MV-4-11 (cell line): ENCODE measurements at places on chromosomes 13 and 19.

- no peak for DNase-seq
Observed at GRCh38 chr19:50818859-50819472, 4.6 kb downstream of the KLK1 start.

GRCh38 chr13:107716241-107716640 lies 499.1 kb downstream of the LIG4 start:
- DNase-seq: no peak

GRCh38 chr13:29049524-29049923 lies 229.4 kb downstream of the MTUS2 start:
- no peak for DNase-seq

- DNase-seq: no peak
Observed at GRCh38 chr13:26021516-26021915, 30.3 kb downstream of the SHISA2 start.

DNA sequence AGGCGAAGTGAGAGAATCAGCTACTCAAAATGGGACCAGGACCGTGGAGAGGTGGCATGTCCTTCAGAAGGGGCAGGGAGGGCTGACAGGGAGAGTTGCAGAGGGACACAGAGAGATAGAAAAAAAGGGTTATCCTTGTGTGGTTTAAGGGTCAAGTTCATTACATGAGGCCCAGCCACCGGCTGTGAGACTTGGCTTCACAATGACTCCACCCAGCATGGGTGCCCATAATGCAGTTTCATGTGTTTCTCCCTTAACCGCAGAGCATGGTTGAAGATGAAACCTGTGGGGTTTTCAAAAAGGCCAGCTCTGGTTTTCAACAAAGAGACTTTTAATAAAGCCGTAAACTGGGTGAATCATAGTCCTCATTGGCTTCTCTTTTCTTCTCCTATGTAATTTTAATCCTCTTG lies 164.6 kb downstream of the KLF5 start:
- DNase-seq: peak; percentile 93

- DNase-seq: no peak
Observed at GRCh38 chr13:83048419-83048818, 833.9 kb downstream of the SLITRK1 start.

GRCh38 chr19:4284176-4284958 lies 5.3 kb downstream of the SHD start:
- DNase-seq: no peak

DNA sequence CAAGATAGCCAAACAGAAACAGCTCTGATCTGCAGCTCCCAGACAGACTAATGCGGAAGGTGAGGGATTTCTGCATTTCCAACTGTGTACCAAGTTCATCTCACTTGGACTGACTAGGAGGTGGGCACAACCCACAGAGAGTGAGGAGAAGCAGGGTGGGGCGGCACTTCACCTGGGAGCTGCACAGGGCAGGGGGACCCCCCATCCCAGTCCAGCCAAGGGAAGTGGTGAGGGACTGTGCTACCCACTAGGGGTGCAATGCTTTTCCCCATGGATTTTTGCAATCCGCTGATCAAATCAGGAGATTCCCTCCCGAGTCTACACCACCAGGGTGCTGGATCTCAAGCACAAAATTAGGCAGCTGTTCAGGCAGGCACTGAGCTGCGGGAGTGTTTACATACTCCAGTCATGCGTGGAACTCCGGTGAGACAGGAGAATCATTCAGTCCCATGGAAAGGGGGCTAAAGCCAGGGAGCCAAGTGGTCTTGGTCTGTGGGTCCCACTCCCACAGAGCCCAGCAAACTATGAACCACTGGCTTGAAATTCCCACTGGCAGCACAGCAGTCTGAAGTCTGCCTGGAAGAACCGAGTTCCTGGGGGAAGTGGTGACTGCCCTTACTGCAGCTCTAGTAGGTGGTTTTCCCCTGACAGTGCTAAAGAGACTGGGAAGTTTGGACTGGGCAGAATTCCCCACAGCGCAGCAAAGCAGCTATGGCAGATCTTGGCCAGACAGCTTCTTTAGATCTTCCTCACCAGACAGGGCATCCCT lies 85.1 kb upstream of the UFM1 start:
- no peak for DNase-seq

- no peak for DNase-seq
Observed at GRCh38 chr13:108707584-108707983, 78.2 kb downstream of the MYO16 start.

DNA sequence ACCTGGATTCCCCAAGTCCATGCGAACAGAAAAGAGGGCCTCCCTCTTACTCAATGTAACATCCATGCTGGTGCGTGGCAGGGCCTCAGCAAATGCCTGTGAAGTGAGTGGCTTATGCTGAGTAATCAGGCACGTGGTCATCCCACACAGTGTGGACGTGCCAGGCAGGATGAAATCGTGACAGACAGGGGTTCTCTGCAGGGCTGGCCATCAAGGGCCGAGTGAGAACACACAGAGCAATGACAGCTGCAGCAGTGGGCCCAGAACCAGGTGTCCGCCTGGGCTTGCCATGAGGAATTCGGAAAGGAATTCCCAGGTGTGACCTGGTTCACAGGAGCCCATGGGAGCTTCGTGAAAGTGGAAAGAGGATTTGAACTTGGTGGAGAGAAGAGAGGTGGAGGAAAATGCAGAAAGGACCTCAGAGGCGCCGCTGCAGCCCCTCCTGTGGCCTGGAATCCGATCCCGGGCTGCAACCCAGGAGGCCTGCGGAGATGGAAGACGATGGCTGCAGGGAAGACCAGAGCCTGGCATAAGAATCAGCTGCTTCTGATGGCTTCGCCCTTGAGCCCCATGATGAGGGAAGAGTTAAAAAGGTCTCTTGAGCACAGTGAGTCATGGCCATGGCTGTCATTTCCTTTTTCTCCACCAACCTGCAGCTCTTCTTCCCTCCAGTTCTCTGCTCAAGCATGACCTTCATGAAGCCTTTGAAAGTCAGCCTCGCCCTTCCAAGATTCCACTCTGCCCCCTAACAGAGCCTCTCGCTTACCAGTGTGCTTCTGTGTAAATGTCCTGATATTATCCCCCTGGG lies 34.6 kb upstream of the SOX1 start:
- DNase-seq: no peak

DNA sequence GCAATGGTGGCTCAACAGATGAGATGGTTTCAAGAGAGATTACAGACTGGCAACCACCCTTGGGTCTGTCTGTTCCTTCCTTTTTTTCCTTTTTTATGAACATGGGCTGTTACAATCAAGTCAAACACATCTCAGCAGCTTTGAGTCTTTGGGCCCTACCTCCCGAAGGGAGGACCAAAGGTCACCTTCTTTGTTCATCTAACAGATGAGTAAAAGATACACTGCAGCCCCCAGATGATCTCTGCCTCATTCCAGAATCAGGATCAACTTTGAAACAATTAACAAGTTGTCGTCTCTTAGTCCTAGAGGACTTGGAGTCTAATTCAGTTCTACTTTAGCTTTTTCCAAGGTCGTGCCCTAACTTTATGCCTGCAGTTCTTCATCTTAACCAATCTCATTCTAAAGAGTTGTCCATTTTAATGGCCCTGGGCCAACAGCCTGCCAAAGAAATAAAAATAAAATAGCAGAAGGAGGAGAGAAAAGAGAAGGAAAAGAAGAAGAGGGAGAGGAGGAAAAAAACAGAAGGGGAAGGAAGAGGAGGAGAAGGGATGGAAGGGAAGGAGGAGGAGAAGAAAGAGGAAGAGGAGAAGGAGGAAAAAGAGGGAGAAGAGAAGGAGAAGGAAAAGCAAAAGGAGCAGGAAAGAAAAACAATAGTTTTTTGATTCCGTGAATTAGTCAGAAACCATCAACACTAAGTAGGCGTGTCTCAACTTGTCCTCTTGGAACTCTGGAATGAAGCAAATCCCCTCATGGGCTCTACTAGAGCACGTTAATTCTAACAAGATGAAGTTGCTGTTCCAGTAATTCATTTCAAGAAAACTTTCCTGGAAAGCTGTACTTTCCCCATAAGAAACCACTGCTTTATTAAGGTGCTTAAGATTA lies 281.2 kb downstream of the FOXO1 start:
- no peak for DNase-seq

DNA sequence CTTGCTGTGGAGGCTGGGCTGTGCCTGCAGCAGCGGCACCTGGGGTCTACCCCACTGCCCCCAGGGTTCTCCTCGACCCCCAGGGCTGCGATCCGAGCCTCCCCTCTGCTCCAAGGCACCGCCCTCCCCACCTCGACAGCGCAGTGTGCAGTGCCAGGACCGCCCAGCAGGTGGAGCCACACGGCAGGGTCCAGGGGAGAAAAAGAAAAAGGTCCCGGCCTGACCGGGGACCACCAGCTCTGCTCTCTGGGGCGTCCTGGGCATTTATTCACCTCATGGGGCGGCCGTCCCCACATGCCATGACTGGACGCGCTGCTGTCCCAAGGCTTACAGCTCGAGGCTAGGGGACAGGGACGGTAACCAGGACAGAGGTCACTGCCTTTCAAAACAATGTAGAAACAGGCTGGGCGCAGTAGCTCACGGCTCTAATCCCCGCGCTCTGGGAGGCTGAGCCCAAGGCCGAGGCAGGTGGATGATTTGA lies 10.6 kb downstream of the REXO1 start:
- no peak for DNase-seq

GRCh38 chr19:43707158-43707712 lies 8.6 kb upstream of the IRGC start:
- no peak for DNase-seq

DNA sequence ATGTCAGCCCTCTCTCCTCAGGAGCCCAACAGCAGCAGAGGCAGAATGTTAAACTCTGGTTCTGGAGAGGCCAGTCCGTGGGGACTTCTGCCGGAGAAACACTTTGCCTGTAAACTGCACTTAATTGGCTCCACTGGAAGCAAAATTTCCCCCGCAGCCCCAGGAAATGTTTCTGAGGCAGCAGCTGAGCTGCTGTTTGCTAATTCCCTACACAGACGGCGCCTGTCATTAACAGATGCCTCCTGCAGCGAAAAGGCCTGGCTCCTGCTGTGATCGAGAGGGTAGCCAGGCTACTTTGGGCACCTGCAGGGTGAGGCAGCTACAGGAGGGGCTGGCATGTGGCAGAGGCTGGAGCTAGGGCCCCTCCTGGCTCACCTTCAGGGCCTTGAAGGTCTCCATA lies 5.2 kb upstream of the TM6SF2 start:
- DNase-seq: no peak

- DNase-seq: no peak
Observed at GRCh38 chr13:45674908-45675307, 27.2 kb upstream of the CBY2 start.

- peak; percentile 35 for DNase-seq
Observed at GRCh38 chr13:98504371-98504963, 72.4 kb downstream of the STK24 start.

GRCh38 chr19:48600679-48601417 lies 5.7 kb upstream of the SPACA4 start:
- no peak for DNase-seq

- DNase-seq: no peak
Observed at GRCh38 chr13:109483284-109483683, 303.1 kb downstream of the IRS2 start.

DNA sequence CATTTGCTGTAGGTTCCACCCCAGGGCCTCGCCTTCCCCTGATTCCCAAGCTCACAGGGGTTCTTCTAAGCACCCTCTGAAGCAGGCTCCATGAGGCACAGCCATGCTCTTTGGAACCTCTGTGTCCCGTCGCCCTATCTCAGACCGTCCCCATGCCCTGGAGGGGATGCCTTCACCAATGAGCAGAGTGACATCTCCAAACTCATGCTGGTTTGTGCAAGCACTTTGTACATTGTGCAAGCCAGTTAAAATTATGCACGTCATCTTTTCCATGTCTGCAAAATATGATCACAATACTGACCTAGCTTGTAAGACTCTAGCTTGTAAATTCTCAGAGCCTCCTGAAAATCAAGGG lies 46.5 kb upstream of the RAP2A start:
- peak; percentile 78 for DNase-seq

DNA sequence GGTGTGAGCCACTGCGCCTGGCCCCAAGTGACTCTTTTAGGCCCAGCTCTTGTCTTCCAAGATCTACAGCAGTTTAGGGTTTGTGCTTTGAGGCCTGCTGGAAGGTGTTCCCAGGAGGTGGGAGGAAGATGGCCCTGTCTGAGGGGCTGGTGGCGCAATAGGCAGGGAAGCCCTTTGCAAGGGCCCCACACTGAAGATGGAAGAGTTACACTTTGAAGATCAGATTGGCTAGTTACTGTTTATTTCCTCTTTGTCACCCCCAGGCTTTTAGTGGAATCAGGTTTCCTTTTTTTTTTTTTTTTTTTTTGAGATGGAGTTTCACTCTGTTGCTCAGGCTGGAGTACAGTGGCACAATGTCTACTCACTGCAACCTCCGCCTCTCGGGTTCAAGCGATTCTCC lies 1.9 kb upstream of the RABAC1 start:
- DNase-seq: peak; percentile 82

DNA sequence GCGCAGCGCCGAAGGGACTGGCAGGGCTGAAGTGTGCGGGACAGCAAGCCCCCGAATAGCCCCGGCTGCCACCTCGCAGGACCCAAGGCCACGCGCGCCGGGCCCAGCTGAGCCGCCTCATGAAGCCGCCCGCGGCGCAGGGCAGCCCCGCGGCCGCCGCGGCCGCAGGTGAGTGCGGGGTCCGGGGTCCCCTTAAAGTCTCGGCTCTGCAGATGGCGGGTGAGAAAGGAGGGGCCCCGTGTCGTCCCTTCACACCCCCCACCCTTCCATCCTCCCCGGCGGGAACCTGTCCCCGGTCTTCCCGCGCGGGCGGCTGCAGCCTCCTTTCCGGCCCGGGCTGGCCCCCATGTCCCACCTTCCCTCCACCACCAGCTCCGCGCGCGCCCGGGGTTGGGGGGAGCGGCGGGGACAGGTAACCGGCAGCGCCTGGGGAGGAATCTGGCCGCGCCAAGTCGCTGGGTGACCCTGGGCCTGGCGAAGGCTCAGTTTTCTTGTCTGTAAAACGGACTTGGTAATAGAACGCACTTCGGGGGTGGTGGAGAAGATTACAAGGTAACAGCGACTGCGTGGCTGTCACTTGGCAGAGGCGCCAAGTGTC lies 338 bp downstream of the RGCC start:
- DNase-seq: no peak

GRCh38 chr13:96746886-96747285 lies 247.4 kb downstream of the OXGR1 start:
- no peak for DNase-seq

GRCh38 chr19:29866011-29866410 lies 54.2 kb downstream of the CCNE1 start:
- DNase-seq: no peak

DNA sequence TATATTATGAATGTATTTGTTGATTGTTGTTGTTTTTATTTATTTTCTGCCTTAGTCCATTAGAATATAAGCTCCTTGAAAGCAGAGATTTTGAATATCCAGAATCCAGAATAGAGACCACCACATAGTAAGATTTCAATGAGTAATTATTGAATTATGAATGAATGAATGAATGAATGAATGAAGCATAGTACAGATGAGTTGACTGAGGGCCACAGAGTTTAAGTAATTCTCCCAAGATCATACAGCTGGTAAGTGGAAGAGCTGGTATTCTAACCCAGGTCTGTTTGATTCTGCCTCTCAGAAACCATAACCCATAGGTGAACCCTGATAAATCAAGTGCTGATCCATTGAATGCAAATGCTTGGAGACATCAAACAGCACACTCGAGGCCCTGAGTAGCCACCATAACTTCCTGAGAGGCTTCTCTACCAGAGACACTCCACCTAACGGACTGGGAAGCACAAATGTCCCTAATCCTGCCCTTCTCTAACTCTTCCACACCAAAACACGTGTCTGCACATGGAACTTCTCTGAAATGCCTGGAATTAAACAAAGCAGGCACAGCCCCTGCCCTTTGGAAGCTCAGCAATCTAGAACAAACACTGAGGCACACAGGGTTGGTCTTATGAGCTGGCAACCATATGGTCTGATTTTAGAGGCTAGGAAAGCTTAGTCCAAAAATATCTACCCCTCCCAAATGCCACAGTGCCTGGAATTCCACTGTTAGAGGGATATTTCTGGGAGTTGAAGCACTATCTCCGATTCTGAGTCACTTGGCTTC lies 190.1 kb downstream of the FOXO1 start:
- no peak for DNase-seq
